Cardiac fibroblast (primary cell): ENCODE measurements at places on chromosomes 7 and 10.

DNA sequence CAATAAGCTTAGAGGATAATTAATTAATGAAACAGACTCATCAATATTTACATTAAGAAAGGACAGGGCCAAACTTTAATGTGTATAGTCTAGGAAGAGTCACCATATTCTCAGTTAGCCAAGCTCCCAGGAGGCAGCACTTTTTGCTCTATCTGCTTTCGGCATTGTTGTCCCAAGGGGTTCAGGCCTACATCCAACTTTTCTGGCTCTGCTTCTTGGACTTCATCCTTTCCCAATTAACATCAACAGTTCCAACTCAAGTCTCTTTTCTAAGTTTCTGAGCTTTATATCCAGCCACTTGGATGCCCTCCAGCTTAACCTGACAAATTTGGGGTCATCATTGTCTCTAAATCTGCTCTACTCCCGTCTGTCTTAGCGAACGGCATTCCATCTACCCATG, 42.8 kb downstream of the GLI3 start:
- DNase-seq: peak; percentile 54

GRCh38 chr7:20107582-20107981, 109.6 kb downstream of the MACC1 start:
- peak; percentile 46 for DNase-seq

- DNase-seq: no peak
Observed at GRCh38 chr10:88315755-88316154, 267.4 kb downstream of the RNLS start.

DNA sequence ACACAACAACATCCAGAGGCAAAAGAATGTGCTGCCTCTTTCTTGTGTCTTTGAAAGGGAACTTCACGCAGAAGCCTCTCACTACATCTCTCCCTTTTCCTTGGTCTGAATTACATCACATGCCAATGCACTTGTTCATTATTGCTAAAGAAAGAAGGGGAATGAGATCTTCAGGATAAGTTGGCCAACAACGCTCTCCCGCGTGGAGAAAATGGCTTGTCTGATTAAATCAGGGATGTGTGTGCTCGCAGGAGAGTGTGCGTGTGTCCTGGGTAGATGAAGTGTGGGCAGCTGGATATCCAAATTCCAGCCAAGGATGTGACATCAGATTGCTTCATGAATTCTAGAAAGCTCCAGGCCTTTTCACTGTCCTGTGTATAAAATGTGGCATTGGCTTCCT, 541.6 kb upstream of the FZD8 start:
- DNase-seq: peak; percentile 29

DNA sequence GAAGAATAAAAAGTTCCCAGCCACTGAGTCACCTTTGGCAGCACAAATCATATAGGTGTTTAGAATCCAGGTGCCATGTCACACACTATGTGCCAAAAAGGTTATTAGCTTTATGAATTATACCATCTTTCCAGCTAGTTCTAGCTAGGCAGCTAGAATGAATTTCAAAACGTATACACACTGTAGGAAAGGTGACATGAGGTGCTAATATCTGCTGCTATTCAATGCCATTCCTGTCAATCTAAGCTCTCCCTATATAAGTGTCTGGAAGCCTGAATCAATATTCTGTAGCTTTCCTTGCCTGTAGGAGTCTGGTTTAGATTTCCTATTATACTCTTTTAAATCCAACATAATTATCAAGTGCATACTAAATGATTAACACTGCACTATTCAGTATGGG, 868.6 kb downstream of the GATA3 start:
- DNase-seq: no peak

DNA sequence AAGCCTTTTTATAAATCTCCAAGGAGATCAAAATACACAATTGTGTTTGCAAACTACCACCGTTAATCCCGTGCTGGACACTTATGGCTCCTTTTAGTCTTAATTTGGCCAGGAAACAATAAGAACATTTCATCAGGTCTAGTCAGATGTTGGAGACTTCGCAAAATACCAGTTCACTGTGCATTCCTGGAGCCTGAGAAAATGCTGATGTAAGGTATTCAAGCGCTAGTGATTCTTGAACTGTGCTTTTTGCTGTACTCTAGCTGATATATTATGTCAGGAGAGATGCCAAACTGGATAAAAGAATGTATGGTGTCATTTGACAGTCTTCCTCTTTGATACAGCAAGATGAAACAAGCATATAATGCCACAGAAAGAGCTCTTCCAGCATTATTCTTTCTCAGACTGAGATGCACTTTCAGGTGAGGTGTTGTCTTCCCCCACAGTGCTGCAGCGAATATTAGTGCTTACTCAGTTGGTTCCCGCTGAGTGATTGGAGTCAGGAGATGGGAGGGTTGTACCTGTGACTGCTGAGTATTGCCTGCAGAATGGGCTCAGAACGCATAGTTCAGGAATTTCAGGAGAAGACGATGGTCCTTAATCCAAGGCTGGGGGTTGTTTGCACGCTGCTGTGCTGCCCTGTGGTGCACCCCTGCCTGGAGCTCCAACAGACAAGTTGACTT, 59.2 kb downstream of the OGDH start:
- peak; percentile 83 for DNase-seq

DNA sequence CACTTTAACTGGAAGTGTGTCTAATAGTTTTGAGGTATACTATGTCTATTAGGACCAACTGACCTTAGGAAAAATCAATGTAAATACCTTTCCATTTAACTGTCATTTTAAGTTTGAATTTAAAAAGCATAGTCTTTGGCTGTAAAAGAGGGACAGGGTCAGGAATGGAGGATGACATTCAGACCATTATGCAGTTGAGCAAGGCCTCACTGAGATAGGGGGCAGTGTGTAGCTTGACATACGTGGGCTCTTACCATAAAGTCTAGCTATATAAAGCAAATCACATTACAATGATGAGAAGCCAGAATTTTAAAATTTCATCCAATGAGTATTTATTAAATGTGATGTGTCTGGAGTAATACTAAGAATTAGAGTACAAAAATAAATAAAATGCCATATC, 17.9 kb downstream of the PALS2 start:
- no peak for DNase-seq

- peak; percentile 69 for DNase-seq
Observed at GRCh38 chr10:73096041-73096448, 621 bp downstream of the P4HA1 start.

- DNase-seq: no peak
Observed at GRCh38 chr7:335358-336148, 45.6 kb downstream of the FOXL3 start.

DNA sequence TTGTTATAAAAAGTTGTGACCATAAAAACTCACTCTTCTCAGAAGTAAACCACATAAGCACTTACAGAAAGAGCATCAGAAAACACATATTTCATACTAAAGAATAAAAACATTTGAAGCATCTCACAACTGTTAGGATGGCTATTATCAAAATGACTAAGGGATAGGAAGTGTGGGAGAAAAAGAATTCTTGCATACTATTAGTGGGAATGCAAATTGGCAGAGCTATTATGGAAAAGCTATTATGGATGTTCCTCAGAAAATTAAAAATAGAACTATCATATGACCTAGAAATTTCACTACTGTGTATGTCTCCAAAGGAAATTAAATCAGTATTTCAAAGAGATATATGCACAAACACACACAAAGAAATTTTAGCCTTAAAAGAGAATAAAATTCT, 25.2 kb upstream of the POT1 start:
- peak; percentile 48 for DNase-seq

DNA sequence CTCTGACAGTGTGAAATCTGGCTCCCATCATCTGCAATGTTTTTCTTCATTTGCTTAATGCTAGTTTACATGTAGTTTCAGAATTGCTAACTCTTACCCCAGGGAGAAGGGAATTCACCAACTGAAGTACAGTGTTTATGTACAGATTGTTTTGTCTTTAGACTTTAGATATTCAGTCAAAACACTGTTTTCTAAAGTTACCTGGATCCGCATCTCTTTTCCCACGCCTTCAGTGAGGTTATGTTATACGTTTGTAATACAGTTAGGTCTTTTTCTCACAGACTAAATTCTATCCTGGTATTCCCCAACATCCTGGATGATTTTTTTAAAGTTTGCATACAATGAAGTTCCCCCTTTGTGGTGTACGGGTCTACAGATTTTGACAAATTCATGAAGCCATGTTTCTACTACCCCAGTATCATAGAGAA, 3.2 kb upstream of the LYZL1 start:
- no peak for DNase-seq

GRCh38 chr7:101453617-101454016, 90.9 kb downstream of the COL26A1 start:
- no peak for DNase-seq

GRCh38 chr10:133307776-133308420, 774 bp downstream of the TUBGCP2 start:
- DNase-seq: peak; percentile 71

GRCh38 chr7:2716906-2717292, 28.9 kb downstream of the AMZ1 start:
- DNase-seq: no peak

- DNase-seq: no peak
Observed at GRCh38 chr10:116612107-116612769, 8.5 kb upstream of the PNLIPRP2 start.

- no peak for DNase-seq
Observed at GRCh38 chr7:43465581-43466554, 117.0 kb upstream of the STK17A start.

DNA sequence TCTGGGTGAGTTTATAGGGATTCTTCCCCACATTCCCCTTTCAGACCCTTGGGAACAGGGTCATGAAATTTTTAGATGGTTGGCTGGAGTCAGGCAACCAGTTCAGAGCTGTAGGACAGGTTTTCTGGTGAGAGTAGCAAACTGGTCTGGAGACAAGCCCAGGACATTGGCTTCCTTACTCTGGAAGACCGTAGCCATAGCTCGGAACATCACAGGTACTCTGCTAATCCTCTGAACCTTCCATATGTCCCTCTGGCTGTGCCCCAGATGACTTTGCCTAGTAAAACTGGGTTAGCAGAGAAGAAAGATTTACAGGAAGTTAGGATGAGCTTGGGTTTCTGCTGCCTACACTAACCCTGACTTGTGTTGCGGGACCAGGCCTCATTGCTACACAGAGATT, 104.5 kb upstream of the MKLN1 start:
- DNase-seq: no peak
